ENCODE measurements at places on chromosomes 1 and 21.

DNA sequence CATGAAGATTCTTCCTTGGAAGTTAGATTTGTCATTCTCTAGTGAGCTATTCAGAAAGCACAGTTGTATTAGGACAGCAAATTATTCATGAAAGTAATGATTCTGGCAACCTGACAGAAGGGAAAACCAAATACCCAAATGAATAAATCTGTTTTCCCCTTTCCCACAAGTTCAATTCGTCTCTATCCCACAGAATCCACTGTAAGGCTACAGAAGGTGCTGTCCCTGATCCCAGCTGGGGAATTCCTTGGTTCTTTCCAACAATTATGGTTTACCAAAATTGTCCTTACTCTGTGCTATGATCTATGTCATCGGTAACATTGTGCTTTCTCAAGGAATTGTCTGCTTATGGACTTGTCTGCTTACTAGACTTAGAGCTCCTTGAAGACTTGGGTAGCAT is 104.2 kb downstream of the FASLG start:
- DNase-seq: no peak

DNA sequence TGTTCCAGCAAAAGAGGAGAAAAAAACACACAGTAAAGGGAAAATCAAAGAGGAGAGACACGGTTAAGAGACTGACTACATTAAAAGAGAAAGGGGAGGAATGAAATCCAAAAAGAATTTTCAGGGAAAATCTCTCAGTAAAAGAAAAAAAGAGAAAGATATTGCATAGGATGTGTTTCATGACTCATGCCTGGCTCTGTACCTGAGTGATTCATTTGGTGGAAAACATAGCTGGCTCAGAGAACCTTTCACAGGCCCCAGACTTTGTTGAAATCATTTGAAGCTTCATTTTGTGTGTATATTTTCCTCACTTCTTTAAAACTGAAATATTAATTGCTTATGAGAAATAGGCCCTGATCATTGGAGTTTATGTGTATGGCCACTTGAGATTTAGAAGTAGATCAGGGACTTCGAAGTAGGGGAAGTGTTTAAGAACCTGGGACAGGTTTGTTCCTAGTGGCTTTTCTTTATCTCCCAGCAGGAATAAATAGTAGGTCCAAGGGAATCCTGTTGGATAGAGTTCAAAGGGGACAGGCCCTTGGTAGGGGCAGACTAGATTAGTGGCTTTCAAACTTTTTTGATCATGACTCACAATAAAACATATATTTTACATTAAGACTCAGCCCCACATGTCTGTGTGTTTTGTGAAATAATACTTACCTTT is 239.1 kb upstream of the SGIP1 start:
- DNase-seq: no peak

DNA sequence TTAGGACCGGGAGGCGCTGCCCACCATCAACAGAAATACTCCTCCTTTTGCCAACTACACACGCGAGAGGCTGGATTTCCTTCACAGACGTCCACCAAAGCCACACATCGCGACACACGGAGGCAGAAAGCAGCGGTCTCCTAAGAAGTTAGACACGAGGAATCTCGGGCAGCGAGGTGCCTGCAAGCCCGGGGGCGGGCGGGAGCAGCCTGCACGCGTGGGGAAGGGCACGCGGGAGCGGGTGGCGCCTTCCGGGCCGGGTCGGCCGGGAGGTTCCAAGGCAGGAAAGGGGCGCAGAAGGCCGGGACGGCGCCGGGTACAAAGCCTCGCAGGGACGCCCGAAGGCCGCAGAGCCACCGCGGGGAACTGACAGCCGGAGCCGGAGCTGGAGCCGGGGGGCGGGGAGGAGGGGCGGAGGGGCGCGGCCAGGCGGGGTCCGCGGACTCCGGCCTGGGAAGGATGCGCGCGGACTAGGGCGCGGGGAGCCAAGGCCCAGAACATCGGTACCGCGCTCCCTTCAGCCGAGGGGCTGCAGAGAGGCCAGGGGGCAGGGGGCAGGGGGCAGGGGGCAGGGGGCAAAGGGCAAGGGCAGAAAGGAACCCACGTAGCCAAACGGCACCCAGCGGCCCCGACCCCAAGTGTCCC is 722 bp downstream of the NPHP4 start:
- peak; percentile 37 for DNase-seq

DNA sequence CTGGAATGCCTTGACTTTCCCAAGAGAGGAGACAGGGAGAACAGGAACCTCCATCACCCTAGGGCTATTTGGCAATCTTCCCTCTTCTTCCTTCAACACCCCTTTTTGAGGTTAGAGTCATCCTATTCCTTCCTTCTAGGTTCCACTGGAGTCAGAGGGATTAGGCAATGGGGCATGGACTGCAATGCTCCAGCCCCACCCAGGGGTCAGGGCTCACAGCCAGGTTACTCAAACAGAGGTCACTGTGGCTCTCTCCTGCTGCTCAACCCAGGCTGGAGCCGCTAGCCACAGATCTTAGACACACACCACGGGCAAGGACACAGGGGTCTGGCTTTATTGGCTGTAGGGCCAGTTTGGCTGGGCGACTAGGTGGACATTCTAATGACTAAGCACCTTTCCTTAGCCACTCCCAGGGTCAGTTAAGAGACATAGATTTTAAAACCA is 145.5 kb upstream of the NRIP1 start:
- no peak for DNase-seq

DNA sequence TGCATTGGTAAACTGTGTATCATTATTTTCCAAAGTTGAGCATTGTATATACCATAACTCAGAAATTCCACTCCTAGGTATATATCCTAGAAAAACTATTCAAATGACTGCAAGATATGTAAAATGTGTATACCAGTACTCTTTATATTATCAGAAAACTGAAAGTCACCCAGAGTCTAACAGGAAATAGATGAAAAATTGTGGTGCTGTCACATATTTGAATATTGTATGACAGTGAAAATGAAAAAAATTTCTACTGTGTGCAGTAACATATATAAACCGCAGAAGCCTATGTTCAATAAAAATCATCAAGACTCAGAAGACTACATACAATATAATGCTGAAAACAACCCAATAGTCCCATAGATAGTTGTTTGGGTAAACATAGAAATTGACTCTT is 74.4 kb upstream of the LYPLAL1 start:
- DNase-seq: no peak

- no peak for DNase-seq
These were observed 7.8 kb upstream of the ARTN start for GRCh38 chr1:43925846-43926245.

DNA sequence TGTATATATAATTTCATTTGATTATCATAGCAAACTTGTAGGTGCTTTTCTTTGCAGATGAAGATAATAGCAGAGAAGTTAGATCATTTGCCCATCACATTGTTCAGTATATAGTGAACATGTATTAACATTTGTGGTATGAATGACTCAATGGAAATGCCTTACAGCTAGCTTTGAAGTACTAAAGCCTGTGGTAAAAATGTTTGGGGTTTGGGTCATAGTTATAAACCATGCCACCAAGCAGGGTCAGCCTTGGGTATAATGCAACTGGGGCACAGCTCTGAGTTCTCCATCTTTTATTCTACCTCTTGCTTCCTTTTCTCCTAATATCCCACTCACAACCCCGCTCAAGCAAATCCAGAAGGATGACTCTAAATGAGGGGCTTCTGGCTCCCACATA is 141.6 kb downstream of the KCNT2 start:
- no peak for DNase-seq

DNA sequence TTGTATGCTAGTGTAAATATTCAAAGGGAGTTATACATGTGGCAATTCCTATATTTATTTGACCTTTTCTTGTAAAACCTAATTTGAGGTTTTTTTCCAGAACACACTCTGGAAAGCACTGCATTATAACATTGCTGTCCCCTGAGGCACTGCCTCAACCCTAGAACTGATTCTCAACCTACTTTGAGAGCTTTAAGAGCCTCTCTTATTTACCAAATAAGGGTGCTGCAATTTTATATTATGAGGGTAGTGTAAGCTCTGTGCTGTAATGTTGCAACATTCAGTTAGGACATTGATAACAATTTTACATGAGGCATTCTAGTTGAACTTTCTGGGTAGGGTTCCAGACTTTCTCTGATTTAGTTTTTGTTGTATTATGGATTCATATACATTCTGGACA is 302.2 kb upstream of the DEPDC1 start:
- no peak for DNase-seq

DNA sequence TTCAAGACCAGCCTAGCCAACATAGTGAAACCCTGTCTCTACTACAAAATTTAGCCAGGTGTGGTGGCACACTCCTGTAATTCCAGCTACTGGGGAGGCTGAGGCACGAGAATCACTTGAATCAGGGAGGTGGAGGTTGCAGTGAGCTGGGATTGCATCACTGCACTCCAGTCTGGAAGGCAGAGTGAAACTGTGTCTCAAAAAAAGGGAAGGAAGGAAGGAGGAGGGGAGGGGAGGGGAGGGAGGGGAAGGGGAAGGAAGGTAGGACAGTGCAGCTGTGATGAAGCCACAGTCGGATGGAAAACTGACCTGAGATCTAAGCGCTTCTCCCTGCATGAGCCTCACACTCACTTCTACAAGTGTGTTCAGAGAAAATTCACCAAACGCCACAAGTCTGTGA is 22.0 kb upstream of the FHAD1 start:
- DNase-seq: no peak

DNA sequence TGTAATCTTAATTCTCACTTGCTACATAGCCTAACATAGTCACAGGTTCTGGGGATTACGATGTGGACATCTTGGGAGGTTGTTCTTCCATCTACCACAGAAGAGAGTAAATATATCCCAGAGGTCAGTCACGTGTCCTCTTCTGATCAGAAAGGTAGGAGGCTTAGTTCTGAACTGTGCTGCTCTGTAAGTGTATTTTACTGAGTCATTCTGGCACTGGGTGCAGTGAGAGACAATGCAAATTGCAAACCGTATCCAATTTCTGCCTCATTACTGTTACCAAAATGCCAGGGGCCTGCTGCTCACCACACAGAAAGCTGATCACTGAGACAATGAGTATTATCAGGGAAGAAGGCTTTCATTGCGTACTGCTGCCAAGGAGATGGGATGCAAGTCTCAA is 104.0 kb downstream of the GABPA start:
- DNase-seq: no peak

GRCh38 chr1:3015744-3016143 is 5.5 kb upstream of the ACTRT2 start:
- no peak for DNase-seq

DNA sequence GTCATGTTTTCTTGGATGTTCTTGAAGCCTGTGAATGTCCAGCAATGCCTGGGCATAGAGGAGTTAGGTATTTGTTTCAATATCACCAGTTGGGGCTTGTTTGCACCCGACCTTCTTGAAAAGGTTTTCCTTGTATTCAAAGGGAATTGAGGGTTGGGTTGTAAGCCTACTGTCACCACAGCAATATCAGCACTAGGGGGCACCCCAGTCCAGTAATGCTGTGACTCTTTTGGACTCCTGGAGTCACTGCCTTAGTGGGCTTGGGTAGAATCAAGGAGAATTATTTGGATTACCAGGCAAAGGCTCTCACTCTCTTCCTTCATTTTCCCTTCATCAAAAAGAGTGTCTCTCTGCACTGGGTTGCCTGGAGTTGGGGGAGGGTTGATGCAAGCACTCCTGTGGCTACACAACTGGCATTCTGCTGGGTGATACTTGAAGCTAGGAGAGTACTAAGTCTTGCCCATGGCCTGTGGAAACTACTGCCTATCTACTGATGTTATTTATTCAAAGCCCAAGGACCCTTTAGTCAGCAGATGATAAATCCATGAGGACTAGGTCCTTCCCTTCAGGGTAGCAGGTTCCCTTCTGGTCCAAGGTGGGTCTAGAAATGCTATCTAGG is 34.5 kb downstream of the OR10R2 start:
- DNase-seq: peak; percentile 10

GRCh38 chr1:78370356-78370755 is 120.4 kb upstream of the PTGFR start:
- DNase-seq: no peak

- no peak for DNase-seq
These were observed 216.2 kb downstream of the SEC16B start for GRCh38 chr1:177753655-177754054.

GRCh38 chr21:28436286-28436932 is 556.3 kb downstream of the LTN1 start:
- DNase-seq: no peak

- peak; percentile 72 for DNase-seq
These were observed 99.4 kb downstream of the KCNJ15 start for GRCh38 chr21:38355992-38356781.

DNA sequence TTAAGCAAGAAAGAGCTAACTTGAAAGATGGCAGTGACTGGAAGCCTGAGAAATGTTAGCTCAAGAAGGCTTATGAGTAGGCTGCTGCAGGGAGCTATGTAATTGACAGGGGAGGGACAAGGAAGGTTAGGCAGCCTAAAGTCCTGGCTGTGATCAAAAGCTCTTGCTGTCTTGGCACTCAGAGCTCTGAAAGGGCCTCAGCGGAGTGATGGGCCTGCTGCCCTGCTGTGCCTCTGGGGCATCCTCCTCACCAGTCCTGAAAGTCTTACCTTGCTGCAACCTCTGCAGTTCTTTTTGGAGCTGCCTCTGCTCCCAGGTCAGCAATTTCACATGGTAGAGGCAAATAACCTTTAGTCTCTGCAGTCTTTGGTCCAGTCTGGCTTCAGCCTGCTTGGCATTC is 1.8 kb downstream of the CCDC190 start:
- no peak for DNase-seq

- DNase-seq: no peak
These were observed 11.5 kb downstream of the HIPK1 start for GRCh38 chr1:113940365-113941244.

DNA sequence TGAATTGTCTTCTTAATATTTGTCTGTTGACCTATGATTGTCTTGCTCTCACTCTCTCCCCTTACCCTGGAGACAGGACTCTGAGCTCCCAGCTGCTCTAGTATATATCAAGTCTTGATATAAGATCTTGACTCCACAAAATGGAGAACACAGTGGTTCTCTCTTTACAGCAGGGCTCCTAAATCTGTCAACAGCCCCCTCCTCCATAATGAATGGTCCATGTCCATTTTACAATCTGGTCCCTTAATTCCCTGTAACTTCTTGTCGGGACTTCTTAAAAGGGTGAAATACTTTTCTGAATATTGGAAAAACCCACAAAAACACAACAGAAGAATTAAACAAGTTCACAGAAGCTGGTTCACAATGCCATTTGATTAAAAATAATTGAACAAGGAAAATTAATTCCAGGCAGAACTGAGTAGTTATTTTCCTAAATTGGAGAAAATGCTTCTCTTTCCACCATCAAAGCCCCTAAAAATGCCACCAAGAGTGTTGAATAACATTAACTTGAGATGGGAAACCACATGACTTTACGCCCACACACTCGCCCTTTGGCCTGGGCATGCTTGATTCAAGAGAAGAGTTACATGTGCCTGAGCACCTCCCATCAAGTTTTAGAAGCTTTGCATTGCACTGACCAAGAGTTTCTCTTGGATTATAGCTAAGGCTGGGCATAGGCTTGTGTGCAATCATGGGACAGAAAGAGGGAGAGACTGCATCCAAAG is 109.8 kb downstream of the TOMM20 start:
- no peak for DNase-seq

DNA sequence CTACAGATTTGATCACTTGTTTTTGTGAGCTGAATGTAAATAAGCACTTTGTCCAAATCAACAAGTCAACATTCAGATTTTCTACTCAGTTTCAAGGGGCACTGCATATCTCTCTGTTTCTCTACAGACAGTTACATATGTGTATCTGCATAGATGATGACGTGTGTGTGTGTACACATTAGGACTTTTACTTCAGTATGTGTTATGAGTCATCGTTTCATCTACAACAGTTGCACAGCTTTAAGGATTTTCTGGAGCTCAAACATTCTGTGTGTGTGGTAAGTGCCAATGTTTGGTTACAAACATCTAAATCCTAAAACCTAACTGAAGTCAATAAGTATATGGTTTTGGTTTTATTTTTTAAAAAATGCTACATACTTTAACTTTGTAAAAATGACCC is 494.5 kb upstream of the PBX1 start:
- DNase-seq: no peak
